ENCODE measurements at places on chromosomes 12 and 14.

GRCh38 chr14:95561001-95561412 lies 26.2 kb downstream of the GLRX5 start:
- peak; percentile 79 for DNase-seq

GRCh38 chr12:117202033-117202432 lies 11.8 kb upstream of the FBXO21 start:
- no peak for DNase-seq

- no peak for DNase-seq
Observed at GRCh38 chr12:56572288-56572687, 50.7 kb downstream of the RBMS2 start.

DNA sequence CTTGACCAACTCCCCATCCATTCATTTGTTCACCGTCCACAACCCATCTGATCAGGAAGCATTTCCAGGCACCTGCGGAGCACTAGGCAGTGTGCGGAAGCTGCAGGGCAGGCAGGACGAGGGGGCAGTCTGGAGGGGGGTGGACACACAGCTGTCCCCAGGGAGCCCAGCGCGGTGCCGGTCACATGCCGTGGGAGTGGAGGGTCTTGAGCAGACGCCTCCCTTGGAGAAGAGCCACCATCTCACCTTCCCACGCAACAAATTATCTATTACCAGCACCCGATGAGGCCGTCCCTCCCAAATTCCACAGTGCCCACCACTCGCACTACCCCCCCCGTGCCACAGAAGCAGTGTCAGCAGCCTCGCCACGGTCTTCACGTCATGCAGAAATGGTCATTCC lies 10.8 kb downstream of the DLK1 start:
- no peak for DNase-seq

DNA sequence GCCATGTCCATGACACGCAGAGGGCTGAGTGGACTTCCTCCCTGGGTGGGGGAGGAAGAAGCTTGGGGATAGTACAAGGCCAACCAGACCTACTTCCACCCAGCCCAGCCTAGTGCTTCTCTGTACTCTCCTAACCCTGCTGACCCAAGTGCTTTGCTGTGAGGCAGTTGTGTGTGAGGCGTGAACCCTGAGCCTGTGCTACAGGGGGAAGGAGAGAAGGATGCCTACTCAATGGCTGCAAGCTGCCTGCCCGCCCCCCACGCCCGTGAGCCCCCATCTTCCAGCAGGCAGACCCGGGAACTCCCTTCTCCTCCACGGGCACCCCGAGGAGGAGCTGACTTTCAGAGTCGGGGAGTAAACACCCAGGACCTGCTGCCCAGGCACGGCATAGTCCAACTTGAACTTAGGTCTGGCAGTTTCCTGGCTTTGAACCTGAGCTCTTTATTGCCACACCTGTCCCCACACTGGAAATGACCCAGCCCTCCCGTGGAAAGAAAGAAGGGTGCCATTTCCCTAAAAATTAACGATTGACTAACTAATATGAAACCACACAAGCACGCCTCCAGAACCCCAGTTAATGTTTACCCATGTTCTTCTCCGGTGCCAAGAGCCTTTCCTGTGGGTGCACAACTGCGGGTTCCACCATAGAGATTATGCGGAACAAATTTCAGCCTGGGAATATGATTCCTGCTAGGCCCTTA lies 10.8 kb downstream of the ALDH2 start:
- no peak for DNase-seq

DNA sequence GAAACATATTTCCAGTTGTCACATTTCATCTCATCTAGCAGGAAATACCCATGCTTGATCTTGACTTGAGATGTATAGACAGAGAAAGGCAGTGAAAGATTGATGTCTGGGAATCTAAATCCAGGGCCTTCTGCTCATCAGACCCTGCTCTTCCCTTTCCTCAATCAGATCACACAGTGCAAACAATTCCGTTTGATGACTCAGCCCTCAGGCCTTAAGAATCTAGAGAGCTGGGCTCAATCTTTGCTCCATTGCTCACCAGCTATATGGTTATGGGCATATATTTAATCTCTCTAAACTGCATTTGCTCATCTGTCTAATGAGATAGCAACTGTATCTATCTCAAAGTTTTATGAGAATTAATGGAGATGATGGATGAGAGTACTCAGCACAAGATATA lies 201.8 kb upstream of the CCDC196 start:
- DNase-seq = no peak

GRCh38 chr14:37819155-37820015 lies 224.0 kb downstream of the TTC6 start:
- DNase-seq = no peak

- DNase-seq = no peak
Observed at GRCh38 chr14:105860615-105861580, 334.5 kb downstream of the TMEM121 start.

GRCh38 chr12:57606399-57606798 lies 1.8 kb downstream of the DTX3 start:
- DNase-seq = no peak

DNA sequence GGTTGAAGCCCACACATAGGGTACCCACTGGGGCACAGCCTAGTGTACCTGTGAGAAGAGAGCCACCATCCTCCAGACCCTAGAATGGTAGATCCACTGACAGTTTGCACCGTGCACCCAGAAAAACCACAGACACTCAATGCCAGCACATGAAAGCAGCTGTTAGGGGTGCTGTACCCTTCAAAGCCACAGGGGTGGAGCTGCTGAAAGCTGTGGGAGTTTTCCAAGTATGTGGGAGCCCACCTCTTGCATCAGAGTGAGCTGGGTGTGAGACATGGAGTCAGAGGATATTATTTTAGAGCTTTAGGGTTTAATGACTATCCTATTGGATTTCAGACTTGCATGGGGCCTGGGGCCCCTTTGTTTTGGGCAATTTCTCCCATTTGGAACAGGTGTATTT lies 30.5 kb downstream of the TSPAN19 start:
- no peak for DNase-seq

GRCh38 chr12:5989621-5990020 lies 44.6 kb upstream of the ANO2 start:
- DNase-seq = no peak

- no peak for DNase-seq
Observed at GRCh38 chr12:107992870-107993451, 136.1 kb upstream of the WSCD2 start.

GRCh38 chr14:55136885-55137786 lies 8.1 kb downstream of the LGALS3 start:
- no peak for DNase-seq

DNA sequence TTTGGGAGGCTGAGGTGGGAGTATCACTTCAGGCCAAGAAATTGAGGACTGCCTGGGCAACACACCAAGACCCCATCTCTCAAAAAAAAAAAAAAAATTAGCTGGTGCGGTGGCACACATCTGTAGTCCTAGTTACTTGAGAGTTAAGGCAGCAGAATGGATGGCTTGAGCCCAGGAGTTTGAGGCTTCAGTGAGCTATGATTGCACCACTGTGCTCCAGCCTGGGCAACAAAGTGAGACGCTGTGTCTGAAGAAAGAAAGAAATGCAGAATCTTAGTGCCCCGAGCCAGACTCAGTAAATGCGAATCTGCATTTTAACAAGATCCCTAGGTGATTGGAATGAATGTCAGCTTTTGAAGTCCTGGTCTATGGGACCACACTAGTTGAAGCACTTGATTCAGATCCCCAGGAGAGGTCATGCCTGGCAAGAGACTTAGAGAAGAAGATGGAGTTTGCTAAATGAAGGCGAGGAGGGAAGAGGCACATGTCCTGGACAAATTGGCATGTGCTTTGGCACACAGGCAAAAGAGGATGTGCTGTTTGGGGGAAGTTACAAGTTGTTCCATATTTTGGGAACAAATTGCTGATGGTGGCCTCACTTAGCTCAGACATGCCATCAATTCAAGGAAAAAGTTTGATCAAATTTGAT lies 56.6 kb downstream of the DRAM1 start:
- no peak for DNase-seq

- DNase-seq = no peak
Observed at GRCh38 chr12:24398605-24399004, 449.1 kb upstream of the SOX5 start.

DNA sequence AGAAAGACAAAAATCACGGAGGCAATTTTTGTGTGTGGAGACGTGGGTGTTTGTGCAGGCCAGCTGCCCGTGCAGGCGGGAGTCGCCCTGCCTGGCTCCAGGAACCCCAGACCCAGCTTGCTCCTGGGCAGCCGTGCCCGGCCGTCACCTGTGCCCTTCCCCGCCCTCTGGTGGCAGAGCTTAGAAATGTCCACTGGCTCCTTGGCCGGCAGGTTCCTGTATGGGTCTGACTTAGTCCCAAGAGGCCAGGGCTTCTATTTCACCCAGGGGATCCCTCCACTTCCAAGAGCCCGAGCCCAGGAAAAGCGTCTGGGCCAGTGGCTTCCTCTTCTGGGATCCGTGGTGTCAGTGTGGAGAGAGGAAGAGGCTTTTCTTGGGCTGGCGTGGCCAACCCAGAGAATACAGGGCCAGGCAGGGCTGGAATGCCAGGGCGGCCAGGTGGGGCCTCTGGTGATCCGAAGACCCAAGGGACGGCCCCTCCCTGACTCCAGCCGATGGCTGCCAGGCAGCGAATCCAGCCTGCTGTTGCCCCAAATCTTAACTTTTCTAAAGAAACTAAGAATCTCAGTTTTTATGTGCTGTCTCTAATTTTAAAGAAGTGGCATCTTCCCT lies 120.9 kb downstream of the TMEM132C start:
- no peak for DNase-seq

- peak; percentile 63 for DNase-seq
Observed at GRCh38 chr12:110079477-110080400, 31.4 kb upstream of the C12orf76 start.

GRCh38 chr12:966724-967123 lies 17.2 kb upstream of the RAD52 start:
- no peak for DNase-seq

GRCh38 chr14:103871596-103872480 lies 24.5 kb upstream of the PPP1R13B start:
- peak; percentile 63 for DNase-seq

- no peak for DNase-seq
Observed at GRCh38 chr14:41875116-41875515, 268.4 kb downstream of the LRFN5 start.

GRCh38 chr12:80374615-80375014 lies 69.4 kb upstream of the PTPRQ start:
- no peak for DNase-seq

DNA sequence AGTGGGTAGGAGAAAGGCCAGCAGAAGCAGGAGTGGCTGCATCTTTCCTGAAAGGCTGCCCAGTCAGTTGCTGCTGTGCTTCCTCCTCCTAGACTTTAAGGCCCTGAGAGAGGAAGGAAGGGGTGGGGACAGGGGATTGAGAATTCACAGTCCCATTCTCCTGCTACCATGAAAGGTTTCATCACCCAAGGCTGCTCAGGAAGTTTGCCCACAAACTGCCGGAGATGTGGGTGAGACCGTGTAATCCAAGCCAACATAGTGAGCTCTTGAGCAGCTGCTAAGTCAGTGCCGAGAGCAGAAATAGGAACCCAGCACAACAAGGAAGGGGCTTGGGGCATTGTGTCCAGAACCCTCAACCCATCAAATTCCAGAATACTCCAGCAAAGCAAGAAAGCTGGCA lies at the start of gene CTSG:
CTSG (minus strand) TSS at position 69 of the 400 bp plus-strand sequence; CDS start at position 42, 27 bp downstream.
- DNase-seq = no peak

Data from stimulated activated CD4-positive, alpha-beta T cell treated with anti-CD3 and anti-CD28 coated beads, Interleukin-12 subunit alpha, Interleukin-12 subunit beta, amount 100 ng/mL, for 48 hours (primary cell).